Activated naive CD4-positive, alpha-beta T cell treated with anti-CD3 and anti-CD28 coated beads, Interleukin-2, amount 10 ng/mL, durations not matched to agents 7 days and 5 days (primary cell): ENCODE measurements at places on chromosomes 4 and X.

- no peak for DNase-seq
Measured at GRCh38 chr4:109052821-109053220, 249.6 kb downstream of the COL25A1 start.

GRCh38 chr4:63211375-63211774 is 1197.9 kb downstream of the TECRL start:
- DNase-seq: no peak

- DNase-seq: no peak
Measured at GRCh38 chr4:163404580-163404979, 60.9 kb downstream of the NPY5R start.

DNA sequence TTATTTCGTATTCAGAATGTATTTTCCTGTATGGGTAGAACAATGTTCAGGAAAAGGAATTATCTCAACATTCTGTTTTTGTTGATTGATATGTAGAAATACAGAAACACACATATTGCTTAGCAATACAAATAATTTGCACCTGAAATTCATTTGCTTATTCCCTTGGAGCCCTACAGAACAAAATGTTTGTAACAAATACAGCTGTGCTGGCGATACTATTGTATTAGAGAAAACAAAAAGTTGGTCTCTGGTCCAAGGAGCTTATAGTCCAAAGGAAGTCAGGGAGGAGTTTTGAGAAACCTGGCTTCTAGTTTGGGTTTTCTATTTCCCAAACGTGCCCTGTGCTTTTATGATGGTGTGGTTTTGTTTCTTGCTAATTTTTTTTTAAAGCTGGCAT is 37.8 kb upstream of the CAPN6 start:
- DNase-seq: no peak

DNA sequence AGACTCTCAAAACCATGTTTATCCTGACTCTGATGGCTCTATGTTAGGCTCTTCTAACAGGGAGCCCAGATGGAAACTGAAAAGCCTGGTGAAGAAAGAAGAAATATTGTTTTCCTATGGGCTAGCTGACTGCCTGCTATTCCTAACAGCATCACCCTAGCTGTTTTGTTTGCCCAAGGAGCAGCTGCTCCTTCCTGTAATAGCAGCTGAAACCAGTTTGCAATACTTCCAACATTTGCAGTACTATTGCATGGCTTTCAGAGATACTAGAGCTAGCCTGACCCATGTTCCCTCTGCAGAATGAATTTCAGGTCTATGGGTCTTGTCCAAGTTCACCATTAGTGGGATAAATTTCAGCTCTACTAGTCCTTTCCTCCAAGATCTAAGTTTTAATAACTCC is 495.2 kb downstream of the INPP4B start:
- DNase-seq: no peak

DNA sequence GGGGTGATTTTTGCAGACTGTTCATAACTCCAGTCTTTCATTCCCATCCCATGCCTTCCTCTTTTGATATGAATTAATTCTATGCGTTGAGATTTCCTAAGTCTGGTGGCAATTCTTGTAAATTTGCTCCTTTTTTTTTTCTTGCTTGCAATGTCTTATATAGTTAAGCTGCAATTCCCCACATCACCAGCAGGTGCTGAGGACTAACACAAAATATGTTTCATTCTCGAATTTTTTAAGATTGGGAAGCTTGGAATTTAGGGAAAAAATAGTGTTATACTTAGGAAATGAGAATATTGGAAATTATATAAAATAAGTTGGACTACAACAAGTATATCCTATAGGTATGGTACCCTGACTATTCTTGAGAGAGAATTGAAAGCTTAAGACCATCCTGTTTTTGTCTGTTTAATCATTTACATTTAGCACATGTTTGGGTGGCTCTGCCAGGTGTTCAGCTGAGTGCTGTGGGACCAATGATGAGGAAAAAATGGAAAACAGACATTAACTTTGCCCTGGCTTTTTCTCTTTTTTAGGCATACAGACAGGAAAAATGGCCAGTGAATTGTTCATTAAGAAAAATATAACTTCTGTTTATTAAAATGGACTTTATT is 30.2 kb downstream of the AFF2 start:
- DNase-seq: peak; percentile 21
